ENCODE measurements at places on chromosomes 6 and 20.
A peak's percentile ranks its signal among the peaks of the same experiment; 100 is the strongest.

DNA sequence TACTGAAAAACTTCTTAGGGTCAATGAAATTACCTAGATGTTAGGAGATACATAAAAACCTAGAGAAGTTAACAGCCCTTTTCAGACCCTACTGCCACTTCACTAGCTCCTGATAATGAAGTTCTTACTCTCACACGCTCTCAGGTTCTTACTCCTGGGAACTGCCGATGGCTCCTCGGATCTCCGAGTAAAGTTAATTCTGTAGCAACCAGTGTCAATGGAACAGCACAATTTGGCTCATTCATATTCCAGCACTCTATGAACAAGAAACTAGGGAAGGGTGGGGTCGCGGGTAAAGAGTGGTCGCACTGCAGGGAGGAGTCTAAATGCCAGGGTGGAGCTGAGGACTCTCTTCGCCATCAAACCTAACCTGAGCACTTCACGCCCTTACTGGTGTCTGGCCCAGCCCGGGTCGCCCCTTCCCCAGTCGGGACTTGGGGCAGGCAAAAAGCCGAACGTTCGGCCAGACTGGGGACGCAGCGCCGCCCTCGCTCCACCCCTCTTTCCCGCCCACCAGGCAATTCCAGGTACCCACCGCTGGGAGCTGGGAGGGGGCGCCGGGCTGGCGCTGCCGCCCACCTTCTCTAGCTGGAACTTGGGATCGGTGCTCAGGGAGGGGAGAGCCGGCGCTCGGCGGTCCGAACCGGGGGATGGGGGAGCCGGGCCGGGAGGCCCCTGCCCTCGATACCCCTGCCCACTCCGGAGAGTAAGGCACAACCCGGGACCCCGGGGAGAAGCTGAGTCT is 744 bp downstream of the RAB23 start:
- peak; percentile 63 for DNase-seq

DNA sequence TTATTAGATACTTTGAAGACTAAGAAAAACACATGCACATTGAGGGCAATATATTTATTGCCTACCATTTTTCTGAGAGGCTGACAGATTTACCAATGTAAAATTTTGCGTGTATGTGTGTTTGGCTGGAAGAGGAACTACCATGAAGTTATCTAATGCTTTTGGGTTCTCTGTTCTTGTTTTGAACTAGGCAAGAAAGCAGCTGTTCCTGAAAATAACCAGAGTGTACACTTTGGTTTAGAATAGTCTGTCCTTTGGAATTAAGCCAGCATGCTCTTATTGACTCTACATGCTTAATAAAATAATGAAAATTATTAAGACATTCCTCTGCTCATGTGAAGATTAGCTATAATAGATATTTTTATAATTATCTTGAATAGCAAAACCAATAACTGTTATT is 129.2 kb downstream of the MYB start:
- DNase-seq: no peak

DNA sequence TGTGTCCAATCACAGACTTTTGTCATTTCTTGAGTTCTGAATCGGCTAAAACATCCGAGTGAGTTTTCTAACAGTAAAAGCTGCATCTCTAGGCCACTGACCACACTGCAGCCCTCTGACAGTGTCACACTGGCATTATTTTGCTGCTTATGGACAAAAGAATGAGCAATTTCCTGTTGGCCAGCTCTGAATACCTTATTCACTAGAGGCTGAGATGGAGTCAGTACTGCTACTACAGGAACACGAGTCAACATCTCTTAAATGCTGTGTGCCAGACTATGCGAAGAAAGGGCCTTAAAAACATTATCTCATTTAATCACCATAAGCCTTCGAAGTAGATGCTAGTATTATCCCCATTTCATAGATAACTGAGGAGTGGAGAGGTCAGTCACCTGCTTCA is 42.5 kb upstream of the IPCEF1 start:
- DNase-seq: no peak

DNA sequence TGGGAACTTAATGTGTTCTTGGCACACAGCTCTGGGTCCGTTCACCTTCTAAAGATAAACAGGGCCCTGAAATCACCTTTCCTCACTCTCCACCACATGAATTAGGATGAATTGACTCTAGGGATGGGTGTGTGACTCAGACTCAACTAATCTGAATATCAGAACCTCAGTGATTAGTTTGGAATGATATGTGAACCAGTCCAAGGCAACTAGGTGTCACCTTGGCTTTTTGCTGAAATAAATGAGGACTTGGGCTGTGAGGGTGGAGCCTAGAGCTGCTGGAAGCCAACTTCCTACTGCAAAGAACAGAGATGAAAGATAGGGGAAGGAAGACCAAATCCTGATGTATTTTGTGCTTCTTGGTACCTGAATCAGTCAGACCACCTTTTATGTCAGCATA is 132.0 kb upstream of the RNF24 start:
- no peak for DNase-seq

DNA sequence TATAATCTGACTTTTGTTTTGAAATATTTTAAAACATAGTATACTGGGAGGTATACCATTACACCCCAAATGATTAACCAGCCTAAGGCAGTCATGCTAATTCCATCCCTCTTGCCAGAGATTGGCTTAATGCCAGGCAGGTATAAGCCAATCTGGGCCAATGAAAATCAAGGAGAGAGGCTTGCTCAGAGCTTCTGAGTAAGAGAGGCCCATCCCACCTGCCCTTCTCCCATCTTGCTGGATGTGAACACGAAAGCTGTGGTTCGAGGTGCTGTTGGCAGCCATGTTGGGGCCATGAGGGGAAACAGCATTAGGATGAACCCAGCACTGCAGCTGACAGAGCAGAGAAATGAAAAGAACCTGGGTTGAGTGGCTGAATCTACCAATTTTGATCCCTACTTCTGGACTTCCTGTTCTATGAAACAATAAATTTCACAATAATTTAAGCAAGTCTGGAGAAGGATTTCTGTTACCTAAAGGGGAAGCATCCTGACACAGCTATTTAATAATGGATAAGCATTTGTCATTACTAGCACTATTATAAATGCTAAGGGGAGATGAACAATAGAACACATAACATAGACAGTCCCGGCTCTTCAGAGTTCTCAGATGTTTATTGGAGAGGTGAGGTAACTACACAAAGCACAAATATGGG is 152.3 kb downstream of the CDC5L start:
- no peak for DNase-seq

Data from CD8-positive, alpha-beta memory T cell (primary cell).